ENCODE measurements at places on chromosomes 7 and 10.

DNA sequence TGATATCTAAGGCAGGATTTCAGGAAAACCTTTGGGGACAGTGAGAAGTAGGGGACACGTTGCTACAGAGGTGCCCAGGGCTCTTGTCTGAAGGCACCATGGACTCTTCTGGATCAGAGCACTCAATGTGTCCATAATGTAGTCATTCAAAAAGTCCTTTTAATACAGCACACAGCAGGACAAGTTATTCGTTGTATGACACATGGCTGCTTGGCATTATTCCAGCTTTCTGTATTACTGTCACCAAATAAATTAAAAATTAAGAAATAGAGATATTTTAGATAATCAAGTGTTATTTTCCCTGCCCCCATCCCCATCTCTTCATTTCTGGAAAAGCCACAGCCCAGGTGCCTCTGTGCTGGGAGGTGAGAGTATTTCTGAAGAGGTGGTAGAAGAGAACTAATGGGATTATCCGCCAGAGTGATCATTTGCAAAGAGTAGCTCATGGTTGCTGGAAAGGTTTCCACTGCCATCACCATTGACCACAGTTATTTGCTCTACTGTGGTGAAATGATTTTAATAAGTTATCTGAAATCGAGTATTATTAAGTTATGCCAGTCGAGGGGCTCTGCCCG lies 83.0 kb downstream of the CXCL12 start:
- no peak for DNase-seq

- no peak for DNase-seq
Measured at GRCh38 chr7:137609500-137609899, 237.3 kb downstream of the DGKI start.

GRCh38 chr10:62083412-62084267 lies 182.1 kb downstream of the ARID5B start:
- DNase-seq: no peak

GRCh38 chr10:15642095-15642494 lies 77.6 kb downstream of the ITGA8 start:
- no peak for DNase-seq

DNA sequence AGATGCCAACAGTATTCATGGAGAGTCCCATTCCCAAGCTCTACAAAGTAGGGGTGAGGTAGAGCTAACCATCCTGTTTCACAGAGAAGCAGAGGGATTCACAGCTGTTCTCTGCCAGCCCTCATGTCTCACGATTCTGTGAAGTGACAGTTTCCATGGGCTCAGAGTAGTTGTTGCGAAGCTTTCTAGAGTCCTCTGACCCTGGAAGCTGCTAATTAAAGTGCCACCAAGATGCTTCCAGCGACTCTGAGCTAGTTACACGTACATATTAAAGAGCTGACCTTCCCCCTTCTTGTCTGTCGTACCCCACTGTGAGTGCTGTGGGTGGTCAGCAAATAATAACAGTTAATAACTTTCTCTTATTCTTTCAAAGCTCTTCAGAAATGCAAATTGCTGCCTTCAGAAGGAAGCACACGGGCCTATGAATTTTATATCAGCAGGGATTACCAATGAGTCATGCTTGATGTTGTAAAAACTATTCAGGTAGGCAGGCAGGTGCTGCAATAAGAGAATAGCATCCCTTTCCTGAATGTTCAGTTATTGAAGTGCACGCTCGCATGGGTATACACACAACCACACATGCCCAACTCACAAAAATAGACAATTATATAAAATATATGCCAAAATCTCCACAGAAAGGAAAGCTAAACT lies 34.1 kb downstream of the DNAJB9 start:
- DNase-seq: no peak

GRCh38 chr10:3782451-3783315 lies 2.3 kb downstream of the KLF6 start:
- DNase-seq: peak; percentile 54

DNA sequence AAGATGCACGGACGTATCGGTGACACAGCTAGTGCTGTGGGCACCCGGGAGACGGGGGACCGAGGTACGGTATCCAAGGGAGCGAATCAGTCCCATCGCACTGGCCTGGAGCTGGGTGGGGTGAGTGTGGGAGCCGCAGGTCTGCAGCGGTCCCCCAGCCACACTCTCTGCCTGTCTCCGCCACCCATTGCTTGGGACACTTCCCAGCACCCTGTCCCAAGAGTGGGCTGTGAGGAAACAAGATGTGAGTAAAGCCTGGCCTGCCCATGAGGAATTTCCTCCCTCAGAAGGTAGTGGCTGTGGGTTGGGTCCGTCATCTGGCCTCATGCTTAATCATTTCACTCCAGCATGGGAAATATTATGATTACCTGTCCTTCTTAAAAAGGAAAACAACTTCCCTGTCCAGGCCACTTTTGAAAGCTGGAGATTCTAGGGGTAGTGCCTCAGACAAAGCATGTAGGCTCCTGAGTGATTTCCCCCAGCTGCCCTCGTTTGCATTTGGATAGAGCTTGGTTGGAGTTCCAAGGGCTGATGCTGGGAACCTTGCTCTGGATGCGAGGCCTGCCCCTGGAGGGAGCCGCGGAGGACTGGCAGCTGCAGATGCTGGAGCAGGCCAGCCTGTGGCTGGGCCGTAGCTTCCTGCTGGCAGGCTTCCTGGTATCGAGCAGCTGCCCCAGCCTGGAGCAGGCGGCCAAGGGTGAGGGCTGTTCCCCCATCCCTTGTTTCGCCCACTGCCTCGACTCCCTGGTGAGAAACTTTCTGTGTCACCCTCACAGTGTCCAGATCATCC lies 6.2 kb upstream of the ACTR3C start:
- DNase-seq: no peak

DNA sequence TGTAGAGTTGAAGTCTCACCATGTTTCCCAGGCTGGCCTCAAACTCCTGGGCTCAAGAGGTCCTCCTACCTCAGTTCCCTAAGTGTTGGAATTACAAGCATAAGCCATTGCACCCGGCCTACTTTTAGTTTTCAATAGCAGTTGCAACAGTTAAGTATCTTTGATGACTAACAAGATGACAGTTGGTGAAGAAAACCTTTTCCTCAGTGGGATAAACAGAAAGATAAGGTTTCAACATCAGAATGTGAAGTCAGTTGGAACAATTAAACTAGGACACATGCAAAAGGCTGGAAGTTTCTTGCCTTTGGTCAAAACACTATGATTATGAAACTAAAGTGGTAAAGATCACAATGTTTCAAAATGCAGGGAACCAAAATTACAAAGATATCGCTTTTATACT lies 169.2 kb downstream of the ZNF438 start:
- DNase-seq: no peak

DNA sequence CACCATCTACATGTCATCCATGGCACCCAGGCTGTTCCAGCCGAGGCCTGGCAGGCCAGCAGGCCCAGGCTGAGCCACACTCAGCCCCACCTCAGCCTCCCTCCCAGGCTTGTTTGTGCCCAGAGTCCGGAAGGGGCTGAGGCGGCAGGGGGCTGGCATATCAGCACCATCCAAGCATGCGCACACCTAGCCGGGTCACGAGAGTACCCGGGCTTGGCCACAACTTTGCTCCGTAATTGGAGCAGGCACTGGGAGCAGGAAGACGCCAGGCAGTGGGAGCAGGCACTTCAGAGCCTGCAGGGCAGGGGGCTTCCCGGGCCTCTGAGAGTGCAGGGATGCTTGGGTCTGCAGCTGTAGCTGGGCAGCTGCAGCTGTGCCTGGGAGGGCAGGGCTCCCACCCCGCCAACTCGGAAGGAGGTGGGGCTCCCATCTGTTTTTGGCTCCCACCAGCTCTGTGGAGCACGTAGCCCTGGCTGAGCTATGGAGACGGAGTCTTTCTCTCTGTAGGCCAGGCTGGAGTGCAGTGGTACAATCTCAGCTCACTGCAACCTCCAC lies 15.2 kb upstream of the TSPAN15 start:
- no peak for DNase-seq

DNA sequence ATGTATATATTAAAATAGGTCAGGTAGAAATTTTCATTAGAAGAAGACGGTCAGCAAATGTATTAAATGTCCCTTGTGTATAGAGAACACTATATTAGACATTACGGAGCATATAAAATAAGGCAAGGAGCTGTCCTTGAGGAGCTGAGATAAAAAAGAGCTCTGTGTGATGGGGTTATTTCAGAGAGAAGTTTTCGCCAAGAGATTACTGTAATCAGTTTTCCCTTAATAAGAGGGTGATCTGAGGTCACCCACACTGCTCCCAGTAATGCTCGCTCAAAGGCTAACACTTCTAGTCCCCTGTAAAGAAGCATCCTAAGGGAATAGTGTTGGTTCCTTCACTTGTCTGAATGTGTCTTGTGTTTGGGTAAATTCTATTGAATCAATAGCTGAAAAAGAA lies 86.7 kb upstream of the PRR15 start:
- DNase-seq: no peak

DNA sequence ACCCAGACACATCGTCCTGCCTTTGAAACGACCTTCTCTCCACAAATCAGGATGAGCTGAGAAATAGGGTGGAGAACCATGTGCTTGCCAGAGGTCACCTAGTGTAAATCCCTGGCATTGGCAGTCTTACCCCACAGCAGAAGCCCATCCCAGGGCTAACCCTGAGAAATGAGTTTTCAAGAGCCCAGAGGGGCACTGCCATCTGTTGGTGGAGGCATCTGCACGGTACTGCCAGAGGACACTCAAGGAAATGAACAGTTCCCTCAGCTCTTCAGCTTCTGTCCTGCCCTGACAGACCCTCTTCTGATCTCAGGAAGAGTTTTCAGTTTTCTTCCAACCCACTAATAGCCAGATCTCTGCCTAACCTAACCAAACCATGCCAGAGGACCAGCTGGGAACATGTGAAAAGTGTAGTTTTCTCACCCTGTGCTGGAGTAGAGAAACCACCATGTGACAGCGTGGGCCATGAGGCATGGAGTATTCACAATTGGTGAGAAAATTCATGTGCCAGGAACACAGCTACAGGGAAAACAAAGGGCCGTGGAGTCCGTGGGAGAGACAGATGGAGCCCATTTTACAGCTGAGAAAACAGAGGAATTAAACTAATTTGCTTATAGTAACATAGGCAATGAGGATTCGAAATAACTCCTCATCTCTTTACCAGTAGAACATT lies 37.7 kb upstream of the ITPRID1 start:
- no peak for DNase-seq

DNA sequence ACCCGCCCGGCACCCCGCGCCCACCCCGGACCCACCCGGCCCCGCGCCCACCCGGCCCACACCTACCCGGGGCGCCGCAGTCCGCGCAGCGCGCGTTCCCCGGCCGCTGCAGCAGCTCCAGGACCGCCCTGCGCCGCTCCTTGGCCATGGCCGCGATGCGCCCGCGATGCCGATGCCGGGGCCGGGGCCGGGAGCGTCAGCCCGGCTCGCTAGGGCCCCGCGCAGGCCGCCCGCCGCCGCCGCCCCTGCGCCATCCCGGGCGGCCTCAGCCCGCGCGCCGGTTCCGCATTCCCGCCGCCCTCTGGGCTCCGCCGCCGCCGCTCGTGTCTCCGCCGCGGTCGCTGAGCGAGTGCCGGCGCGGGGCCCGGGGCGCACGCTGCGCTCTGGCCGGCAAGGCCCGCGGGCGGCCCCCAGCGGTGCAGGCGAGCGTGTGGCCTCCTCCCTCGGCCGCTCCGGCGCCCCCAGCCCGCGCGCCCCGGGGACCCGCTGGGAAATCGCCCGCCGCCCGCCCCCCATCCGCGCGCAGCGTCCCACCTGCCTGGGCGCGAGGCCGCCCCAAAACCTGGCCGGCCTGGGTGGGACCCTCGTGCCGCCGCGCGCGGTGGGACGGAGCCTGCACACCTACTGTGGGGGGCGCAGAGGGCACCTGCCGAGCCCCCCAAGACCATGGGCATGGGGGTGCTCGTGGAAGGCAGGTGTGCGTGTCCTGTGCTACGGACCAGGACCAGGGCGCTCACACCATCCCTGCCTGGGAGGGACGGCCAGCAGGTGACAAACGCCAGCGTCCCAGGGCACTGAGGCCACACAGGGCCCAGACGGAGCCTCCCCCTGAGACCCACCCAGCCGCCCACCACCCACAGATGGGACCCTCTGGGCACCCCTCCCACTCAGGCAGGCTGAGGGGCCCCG lies at the start of gene ADAP1:
Gene ADAP1 (minus strand): TSS at position 351 of the 909 bp plus-strand sequence. CDS start 203 bp downstream, at position 148.
- DNase-seq: no peak

DNA sequence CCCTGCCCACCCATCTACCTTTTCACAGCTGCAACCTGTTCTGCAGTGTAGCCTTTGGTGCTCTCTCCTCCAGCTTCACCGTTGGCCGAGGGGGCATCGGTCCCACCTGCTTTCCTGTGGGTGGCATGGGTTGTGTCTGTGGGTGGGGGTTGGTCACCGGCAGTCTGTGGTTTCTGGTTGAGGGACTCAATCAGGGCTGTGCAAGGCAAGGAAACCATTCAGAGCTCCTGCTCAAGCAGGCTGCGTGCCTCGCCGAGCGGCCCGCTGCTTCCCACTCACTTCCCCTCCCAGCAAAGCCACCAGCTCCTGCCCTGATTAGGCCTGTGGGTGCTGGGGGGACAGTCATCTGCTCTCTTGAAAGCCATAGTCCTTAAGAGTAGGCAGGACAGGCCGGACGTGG lies 9.8 kb downstream of the DNAJB12 start:
- no peak for DNase-seq

- DNase-seq: no peak
Measured at GRCh38 chr10:12848439-12849173, 152.9 kb downstream of the CCDC3 start.

GRCh38 chr10:95408983-95409873 lies 118.4 kb upstream of the PDLIM1 start:
- DNase-seq: peak; percentile 56

- DNase-seq: no peak
Measured at GRCh38 chr7:139820089-139820488, 9.0 kb upstream of the TBXAS1 start.

DNA sequence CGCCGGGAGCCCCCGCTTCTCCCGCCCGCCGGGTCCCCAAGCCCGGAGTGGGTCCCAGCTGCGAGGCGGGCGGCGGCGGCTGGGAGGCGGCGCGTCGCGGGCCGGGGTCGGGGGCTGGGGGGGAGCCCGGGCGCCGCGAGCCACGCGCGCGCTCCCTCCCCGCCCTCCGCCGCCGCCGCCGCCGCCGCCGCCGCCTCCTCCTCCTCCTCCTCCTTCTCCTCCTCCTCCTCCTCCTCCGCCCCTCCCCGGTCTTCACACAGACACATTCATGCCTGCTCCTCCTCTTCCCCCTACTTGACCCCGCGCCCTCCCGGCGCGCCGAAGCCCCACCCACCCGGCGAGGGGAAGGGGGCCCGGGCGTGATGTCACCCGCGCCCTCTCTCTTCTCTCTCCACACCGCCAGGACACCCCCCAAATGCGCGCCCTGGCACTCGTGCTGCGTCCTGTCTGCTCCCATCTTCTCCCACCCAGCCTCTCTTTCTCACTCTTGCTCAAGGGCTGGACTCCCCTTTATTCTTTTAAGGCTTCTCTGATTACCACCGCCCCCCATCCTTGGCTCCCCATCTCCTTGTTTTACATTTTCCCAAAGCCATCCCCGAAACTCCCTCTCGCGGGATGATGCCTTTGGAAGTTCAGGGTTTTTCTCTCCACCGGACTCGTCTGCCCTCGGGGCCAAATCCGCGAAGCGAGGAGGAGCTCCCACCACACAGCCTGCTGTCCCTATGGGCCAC lies 967 bp upstream of the GLI3 start:
- DNase-seq: peak; percentile 7

DNA sequence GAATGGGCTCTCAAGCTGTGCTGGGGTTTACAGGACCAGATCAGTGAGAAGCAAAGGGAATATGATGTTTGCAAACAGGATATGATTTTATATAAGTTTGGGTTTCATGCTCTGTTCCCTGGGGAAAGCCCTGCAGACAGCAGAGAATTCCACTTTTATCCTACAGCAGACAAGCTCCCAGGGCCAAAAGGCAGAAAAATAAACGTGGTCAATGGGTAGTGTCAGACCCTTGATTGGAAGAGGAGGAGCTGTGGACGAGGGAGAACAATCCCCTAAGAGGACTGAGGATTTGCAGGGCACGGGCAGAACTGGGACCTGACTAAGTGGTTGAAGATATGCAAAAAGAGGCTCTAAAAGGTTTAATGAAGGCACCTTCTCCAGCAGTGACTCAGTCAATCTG lies 275.3 kb downstream of the HDAC9 start:
- DNase-seq: no peak

All from cerebellum (tissue), 4 donors.